ENCODE measurements at places on chromosomes 7 and 10.

DNA sequence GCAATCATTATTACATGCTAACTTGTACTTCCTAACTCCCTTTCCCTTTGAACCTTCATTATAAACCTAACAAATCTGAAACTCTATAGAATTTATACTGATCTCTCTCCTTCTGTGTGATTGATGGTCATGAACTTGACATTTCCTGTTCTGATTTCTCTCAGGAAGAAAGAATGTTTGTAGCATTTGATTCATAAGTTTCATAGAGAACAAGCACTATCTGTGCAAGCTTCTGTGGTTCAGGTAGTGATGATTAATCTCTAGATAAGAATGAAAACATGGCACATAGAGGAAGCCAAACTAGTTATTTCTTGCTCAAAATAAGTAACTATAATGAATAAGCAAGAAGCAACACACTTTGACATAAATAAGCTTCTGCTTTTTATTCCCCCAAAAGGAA is 34.2 kb downstream of the TFPI2 start:
- DNase-seq, result no peak

DNA sequence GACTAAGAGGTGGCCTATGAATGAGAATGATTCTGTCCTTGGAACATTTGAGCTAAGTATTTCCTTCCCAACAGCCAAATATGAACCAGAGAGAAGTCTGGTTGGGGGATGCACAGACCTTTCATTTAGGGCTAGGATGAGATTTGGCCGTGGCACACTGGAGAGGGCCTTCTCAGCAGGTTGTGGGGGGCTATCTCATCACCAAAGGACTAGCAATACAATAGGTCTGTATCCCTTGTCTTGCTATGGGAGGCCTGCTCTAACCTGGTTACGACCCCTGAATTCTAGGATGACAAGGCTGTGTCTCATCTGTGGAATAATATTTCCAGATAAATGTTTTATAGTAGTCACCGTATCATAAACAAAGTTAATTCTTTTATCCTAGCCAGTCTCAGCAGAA is 133.0 kb downstream of the CHRM2 start:
- DNase-seq, result no peak

GRCh38 chr7:156518466-156518865 is 122.1 kb upstream of the RNF32 start:
- no peak for DNase-seq

GRCh38 chr10:62687230-62687748 is 117.2 kb upstream of the ADO start:
- DNase-seq, result no peak

GRCh38 chr10:34222359-34222758 is 592.7 kb downstream of the PARD3 start:
- DNase-seq, result no peak

DNA sequence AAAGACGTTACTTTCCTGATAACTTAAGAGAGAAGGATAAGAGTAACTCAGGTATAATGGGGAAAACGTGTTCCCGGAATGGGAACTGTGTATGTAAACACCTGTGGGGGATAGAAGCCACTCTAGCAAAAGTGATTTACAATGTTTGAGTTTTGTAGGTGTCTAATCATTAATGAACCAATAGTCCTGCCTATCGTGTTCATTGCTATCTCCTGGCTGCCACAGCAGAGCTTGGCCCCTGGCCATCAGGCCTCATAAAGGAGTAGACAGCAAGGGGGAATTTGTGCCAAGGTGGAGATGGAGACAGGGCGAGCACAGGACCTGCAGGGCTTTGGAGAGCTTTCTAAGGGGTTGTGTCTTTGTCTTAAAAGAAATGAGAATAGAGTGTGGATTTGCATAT is 102.1 kb downstream of the GAD2 start:
- no peak for DNase-seq

DNA sequence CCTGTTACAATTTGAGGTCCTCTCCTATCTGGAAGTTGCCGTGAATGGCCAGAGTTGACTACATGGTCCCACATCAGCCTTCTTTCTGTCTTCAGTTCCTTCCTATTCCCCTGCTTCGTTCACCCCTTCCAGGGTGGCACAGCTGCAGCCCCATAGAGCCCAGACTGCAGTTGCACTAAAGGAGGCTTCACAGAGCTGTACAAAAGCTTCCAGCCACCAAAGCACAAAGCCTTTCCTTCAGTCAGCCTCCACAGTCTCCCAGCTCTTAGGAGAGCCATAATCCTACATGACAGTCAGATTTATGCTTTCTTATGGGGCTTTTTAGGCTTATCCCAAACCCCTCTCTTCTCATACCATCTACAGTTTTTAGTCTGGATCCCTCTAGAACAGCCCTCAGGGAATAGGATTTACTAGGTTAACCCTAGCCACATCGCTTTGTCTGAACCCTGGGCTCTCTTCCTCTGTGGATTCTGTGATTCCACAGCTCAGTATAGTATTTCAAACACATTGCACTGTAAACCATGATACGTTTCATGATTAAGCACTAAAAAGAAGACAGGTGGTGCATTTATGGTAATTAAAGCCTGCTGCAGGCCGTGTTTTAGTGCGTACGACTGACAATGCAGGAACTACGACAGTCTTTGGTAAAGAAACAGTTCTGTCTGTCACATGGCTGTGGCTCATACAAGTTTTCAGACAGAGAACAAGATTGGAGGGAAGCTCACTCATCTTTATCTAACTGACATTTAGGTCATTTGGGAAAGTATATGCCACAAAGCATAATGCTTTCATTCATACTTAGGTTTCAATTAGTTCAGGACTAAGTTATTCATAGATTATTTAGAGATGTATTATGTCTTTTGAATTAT is 208.3 kb upstream of the KMT2E start:
- no peak for DNase-seq

DNA sequence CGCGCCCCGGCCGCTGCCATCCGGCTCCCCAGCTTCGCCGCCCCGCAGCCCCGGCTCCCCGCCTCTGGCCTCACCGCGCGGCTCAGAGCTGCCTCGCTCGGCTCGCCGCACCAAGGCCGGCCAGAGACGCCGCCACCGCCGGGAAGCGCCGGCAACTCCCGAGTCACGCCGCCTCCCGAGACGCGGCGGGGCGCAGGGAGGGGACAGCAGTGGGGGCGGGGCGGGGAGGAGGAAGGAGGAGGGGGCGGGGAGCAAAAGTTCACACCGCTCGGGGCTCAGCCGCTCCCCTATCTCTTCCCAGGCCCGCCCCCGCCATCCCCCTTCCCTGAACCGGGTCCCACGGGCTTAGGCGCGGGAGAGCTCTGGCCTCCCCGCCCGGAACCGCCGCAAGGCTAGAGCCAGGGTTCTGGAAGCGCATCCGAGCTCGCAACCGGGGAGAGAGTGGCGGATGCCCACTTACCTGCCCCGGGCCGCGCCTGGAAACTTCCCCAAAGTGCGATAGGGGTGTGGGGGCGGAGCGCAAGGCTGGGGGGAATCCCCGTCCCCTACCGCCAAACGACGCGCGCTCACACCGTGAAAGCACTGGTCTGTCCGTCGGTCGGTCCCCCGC is 1.0 kb downstream of the CHST15 start:
- peak; percentile 44 for DNase-seq

- DNase-seq, result no peak
These were observed 15.1 kb downstream of the UPF2 start for GRCh38 chr10:12027539-12027938.

DNA sequence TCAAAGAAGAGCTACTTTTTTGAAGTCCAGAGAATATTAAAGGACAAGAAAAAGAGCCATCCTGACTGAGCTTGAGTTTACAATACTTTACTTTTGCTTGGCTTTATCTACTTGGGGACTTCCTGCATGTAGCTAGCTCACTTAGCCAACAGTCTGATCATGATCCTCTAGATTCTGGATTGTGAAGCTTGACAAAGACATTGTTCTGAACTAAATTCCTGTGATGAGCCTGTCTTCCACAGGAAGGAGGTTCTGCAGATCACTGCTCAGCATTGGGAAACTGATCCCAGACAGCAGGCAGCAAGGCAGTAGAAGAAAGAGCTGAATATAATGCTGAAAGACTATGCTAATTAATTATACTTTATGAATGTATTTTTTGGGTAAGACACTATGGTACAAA is 296.4 kb downstream of the DGKB start:
- no peak for DNase-seq

- DNase-seq, result no peak
These were observed 904 bp downstream of the NPTX2 start for GRCh38 chr7:98617960-98618418.

DNA sequence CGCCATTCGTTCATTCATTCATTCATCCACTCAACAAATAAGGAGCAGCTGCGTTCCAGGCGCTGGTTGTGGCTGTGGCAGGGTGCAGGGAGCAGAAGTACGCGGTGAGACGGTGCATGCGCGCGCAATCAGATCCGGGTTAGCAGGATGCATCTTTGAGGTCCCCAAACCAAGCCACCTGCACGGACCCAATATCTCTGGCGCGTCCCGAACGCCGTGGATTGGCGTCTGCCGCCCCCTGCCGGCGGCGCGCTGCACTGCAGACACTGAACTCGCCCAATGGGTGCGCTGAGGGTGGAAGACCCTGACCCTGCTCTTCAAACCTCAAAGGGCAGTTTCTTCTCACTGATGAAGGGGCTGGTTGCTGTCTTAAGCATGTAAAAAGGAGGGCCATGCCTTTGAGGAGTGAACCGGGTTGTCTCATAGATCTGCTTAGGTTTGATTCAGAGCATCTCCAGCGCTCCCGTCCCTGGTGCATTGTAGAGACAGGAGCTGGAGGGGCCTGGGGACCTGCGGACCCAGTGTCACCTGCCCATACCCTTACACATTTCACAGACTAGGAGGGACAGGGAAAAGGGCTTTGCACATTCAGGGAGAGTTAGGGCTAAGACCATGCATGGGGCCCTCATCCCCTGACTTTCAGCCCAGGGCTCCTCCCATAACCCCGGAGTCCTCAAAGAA is 102.5 kb downstream of the RAMP3 start:
- peak; percentile 27 for DNase-seq

DNA sequence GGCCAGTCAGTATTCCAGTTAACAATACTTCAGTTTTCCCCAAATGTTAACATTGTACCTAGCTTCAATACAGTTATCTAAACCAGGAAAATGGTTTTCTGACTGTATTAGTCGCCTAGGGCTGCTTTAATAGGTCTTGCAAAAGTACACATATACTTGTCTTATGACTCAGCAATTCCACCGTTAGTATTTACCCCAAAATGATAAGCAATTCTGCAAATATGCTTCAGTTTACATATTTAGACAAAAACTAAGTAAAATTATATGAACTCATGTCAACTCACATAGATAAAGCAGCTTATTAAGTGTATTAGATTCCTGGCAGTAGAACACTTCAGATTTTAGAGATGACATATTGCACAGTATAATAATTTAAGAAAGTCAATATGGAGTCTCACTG is 363.3 kb downstream of the ARL4A start:
- DNase-seq, result no peak

- no peak for DNase-seq
These were observed 32.8 kb downstream of the CPED1 start for GRCh38 chr7:121020989-121021969.

GRCh38 chr7:115662120-115662519 is 368.4 kb downstream of the TFEC start:
- no peak for DNase-seq

DNA sequence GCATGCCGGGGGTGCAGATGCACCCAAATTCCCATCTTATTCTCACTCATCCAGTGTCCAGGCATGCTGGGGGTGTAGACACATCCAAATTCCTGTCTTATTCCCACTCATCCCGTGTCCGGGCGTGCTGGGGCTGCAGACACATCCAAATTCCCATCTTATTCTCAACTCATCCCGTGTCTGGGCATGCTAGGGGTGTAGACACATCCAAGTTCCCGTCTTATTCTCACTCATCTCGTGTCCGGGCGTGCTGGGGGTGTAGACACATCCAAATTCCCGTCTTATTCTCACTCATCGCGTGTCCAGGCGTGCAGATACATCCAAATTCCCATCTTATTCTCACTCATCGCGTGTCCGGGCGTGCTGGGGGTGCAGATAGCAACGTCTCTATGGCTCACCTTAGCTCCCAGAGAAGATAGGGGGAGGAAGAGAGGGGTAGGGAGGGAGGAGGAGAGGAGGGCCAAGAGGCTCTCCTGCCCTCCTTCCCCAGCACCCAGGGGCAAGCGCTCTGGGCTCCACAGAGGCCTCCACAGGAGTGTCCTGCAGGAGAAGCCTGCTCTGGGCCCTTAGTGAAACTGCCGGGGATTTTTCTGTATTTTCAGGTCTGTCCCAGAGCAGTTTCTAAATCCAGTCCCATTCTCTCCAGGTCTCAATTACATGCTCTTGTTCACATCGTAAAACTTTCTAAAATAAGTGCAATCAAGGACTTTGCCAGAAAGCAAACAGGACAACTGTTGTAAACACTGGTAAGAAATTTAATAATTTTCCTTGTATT is 210.8 kb downstream of the DIP2C start:
- DNase-seq, result no peak

DNA sequence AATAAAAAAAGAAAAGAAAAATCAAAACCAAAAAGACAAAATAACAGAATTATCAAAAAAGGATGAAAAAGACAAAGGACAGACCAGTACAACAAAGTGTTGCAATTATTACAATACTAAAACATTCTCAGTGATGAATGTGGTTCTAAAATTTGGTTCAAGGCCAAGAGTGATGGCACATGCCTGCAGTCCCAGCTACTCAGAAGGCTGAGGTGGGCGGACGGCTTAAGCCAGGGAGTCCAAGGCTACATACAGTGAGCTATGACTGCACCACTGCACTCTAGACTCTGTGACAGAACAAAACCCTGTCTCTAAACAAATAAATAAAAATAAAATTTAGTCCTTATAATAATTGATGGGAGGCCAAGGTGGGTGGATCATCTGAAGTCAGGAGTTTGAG is 14.5 kb downstream of the BAZ1B start:
- DNase-seq, result no peak

GRCh38 chr7:43869867-43870240 is 537 bp upstream of the MRPS24 start:
- DNase-seq, result peak; percentile 59

DNA sequence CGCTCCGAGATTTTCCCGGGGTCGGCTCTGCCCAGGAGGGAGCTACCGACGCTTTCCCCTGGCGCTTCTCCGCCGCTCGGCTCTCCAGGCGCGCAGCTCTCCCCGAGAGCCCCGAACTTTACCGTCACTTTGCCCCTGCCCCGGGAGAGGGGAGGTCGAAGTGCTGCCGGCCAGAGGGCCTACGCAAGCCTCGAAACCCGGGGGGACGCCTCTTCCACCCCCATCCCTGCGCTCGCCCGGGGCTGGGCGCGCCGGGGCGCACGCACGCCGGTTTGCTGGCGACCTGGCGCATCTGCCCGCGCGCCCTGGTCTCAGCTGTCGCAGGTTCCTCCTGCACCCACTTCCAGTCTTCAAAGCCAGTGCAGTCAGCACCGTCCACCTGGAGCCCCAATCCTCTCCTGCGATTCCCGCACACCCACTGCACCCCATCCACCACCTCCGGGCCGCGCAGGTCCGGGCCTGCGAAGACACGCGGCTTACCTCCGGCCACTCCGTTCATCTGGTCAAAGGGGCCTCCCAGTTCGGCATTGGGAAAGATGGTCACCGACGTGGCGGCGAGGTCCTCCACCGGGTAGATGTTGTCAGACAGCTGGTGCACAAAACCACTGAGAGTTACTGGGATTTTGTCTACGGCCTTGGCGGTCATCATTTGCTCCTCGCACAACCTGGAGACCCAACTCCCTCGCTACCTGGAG is 638 bp downstream of the EGR2 start:
- DNase-seq, result no peak

- no peak for DNase-seq
These were observed at the start of gene GIGYF1 for GRCh38 chr7:100694098-100694745. Gene GIGYF1 (minus strand): TSS chr7:100694250. CDS start chr7:100688238, 6,012 bp downstream.

- DNase-seq, result peak; percentile 83
These were observed 3.4 kb upstream of the CHST12 start for GRCh38 chr7:2399848-2400587.

- DNase-seq, result no peak
These were observed 15.8 kb downstream of the ANKRD22 start for GRCh38 chr10:88835910-88836221.

Data from tibial nerve (tissue), 4 donors.